ENCODE measurements at places on chromosomes 7 and 10.
A peak's percentile ranks its signal among the peaks of the same experiment; 100 is the strongest.

GRCh38 chr7:2698581-2699288 lies 10.7 kb downstream of the AMZ1 start:
- no peaks in the 10 kb centered on the region for H3K36me3 ChIP-seq
- H3K4me1 ChIP-seq: no peaks in the 10 kb centered on the region
- peak; percentile 36 for DNase-seq
- no peak overlapping the region for H3K27ac ChIP-seq
- H3K4me3 ChIP-seq: no peak overlapping the region
- H3K27me3 ChIP-seq: no peaks in the 10 kb centered on the region

DNA sequence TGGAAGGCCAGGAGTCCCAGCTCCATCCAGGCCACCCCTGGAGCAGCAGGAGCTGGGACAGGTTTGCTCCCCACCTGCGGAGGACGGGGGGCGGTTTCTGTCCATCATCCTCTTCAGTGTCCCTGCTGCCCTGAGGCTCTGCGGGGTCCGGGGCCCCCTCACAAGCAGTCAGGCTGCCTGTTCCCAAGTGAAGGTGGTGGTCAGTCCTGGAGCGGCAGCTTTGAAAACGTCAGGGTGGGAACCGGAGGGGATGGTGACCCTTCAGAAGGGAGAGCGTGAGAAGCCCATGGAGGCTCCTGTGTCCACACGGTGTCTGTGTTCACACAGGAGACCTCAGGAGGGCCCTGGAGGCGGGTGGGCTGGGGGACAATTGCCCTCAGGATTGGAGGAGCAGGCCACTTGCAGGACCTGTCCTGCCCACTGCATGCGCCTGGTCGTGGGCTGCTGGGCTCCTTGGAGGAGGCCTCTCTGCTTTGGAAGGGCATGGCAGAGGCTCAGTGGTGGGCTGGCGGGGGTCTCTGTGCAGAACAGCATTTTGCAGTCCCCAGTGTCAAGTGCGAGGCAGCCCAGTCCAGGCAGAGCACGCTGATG lies 49.3 kb upstream of the INPP5A start:
- no peak for DNase-seq
- no peak overlapping the region for H3K4me3 ChIP-seq
- no peak overlapping the region for H3K27ac ChIP-seq
- no peaks in the 10 kb centered on the region for H3K36me3 ChIP-seq
- no peaks in the 10 kb centered on the region for H3K27me3 ChIP-seq

DNA sequence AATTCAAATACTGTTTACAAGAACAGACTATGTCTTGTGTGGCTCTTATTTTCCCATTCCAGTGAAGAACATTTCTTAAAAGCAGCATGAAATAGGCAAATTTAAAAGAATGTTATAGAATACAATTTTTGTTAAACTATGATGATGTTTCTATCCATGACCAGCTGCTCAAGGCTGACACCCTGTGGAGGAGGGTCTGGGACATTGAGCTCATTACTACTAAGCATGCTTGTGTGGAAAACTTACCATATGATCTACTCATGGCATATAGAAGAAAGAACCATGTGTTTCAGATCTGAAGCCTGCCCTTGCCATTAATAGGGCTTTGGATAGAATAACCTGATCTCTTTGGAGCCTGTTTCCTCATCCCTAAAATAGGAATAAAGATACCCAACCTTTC lies 125.0 kb downstream of the FOXP2 start:
- no peak overlapping the region for H3K27ac ChIP-seq
- H3K4me1 ChIP-seq: no peaks in the 10 kb centered on the region
- no peak for DNase-seq
- no peak overlapping the region for H3K4me3 ChIP-seq

GRCh38 chr7:135414850-135415439 lies 95.0 kb downstream of the CNOT4 start:
- H3K27ac ChIP-seq: no peak overlapping the region
- DNase-seq: peak; percentile 79
- H3K4me1 ChIP-seq: peaks cover 5% of the 10 kb centered on the region
- H3K36me3 ChIP-seq: peaks cover 5% of the 10 kb centered on the region
- no peaks in the 10 kb centered on the region for H3K27me3 ChIP-seq

- H3K4me1 ChIP-seq: no peaks in the 10 kb centered on the region
- no peak overlapping the region for H3K27ac ChIP-seq
- H3K36me3 ChIP-seq: no peaks in the 10 kb centered on the region
- H3K27me3 ChIP-seq: no peaks in the 10 kb centered on the region
Measured at GRCh38 chr10:85795460-85795859, 571.1 kb downstream of the GRID1 start.

DNA sequence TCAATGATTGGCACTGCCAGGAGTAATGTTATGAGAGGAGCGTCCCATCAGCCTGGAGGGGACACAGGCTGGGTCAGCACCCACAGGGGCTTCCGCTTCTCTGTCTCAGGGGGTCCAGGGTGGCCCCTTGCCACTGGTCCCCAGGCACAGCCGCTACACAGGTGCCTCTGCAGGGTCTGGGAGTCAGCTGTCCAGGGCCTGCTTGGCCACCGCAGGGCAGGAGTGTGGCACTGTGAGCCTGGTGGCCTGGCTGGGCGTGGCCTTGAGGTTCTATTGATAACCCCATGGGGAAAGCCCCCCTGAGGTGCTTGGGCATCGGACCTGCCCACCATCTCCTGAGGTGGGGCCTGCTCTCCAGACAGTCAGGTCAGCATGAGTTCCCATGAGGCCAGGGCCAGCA lies 136.6 kb downstream of the LHPP start:
- no peak for DNase-seq
- H3K4me3 ChIP-seq: no peak overlapping the region
- H3K36me3 ChIP-seq: no peaks in the 10 kb centered on the region
- H3K27ac ChIP-seq: no peak overlapping the region

DNA sequence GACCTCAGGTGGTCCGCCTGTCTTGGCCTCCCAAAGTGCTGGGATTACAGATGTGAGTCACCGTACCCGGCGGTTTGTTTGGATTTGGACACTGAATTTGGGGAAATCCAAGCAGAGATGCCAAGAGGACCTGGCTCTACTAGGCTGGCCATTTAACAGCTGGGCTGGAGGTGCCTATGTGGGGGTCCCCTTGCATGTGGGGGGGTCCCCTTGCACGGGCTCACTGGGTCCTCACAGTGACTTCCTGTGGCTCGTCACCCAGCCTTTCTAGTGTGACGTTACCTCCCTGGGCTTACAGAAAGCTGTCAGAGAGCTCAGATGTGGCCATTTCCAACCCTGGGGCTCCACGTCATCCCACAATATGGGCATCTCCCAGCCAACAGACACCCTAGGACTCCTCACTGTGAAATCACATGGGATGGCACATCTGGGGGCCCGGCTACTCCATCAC lies 49.3 kb upstream of the GNA12 start:
- no peak for DNase-seq
- no peak overlapping the region for H3K4me3 ChIP-seq
- peaks cover 23% of the 10 kb centered on the region for H3K4me1 ChIP-seq
- no peak overlapping the region for H3K27ac ChIP-seq
- H3K27me3 ChIP-seq: no peaks in the 10 kb centered on the region
- no peaks in the 10 kb centered on the region for H3K36me3 ChIP-seq

DNA sequence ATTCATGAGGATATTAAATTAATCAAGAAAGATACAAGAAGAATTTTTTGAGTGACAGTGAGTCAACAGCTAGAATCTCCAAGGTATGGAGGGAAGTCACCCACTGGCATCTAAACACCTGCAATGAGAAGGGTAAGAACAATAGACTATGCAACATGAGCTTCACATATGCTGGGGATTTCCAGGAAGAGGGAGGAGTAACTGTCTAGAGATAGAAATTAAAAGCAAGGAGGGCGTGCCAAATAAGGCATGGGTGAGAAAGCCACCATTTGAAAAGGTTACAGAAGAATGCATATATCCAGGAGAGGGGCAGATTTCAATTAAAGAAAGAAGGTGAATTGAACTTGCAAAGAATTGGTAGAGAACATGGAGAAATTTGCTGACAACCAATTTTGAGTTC lies 365.7 kb downstream of the GPR37 start:
- H3K27me3 ChIP-seq: no peaks in the 10 kb centered on the region
- H3K27ac ChIP-seq: no peak overlapping the region
- DNase-seq: no peak

- H3K4me1 ChIP-seq: no peaks in the 10 kb centered on the region
- DNase-seq: peak; percentile 58
- H3K36me3 ChIP-seq: no peaks in the 10 kb centered on the region
- H3K27ac ChIP-seq: no peak overlapping the region
Measured at GRCh38 chr10:121157998-121158397, 306.8 kb downstream of the WDR11 start.

DNA sequence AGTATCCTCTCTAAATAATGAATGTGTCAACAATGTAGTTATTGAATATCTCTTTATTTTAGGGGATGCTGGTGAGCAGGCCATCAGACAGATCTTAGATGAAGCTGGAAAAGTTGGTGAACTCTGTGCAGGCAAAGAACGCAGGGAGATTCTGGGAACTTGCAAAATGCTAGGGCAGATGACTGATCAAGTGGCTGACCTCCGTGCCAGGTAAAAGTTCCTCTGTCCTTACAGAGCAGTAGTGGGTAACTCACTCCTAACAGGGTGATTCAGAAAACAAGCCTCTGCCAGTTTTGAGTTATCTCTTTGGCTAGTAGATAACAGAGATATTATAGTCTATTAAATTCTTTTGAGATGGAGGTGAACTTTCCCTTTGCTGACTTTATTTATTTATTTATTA lies 67.3 kb downstream of the AP3M1 start:
- no peak overlapping the region for H3K4me3 ChIP-seq
- H3K36me3 ChIP-seq: peaks cover 6% of the 10 kb centered on the region
- H3K4me1 ChIP-seq: peaks cover 47% of the 10 kb centered on the region
- no peaks in the 10 kb centered on the region for H3K27me3 ChIP-seq

Data from Karpas-422 (cell line).